ENCODE measurements at places on chromosomes 11 and 22. TPM values are rescaled to one million over a fixed set of nuclear protein-coding genes. Genes with fewer than 3 reads are reported as not detected.

KCNQ1 gene
- 18.8 TPM for polyA plus RNA-seq

PDHX gene
- 87.1 TPM for polyA plus RNA-seq

TRIM6 gene
- 10.8 TPM for polyA plus RNA-seq

PPP2R5B gene
- 29.2 TPM for polyA plus RNA-seq

CFL1 gene
- 1,641 TPM for polyA plus RNA-seq

ARSA gene
- 16.4 TPM for polyA plus RNA-seq

PLA2G6 gene
- polyA plus RNA-seq, result 38.7 TPM
